Effector CD8-positive, alpha-beta T cell (primary cell): ENCODE measurements at places on chromosomes 7 and 10.

GRCh38 chr10:20265146-20265545, 448.9 kb downstream of the PLXDC2 start:
- no peak for DNase-seq

- no peak for DNase-seq
Measured at GRCh38 chr10:61130366-61130765, 186.4 kb upstream of the RHOBTB1 start.

- no peak for DNase-seq
Measured at GRCh38 chr7:116784647-116785046, 77.7 kb upstream of the CAPZA2 start.

- DNase-seq, result no peak
Measured at GRCh38 chr7:112067200-112067599, 139.0 kb downstream of the DOCK4 start.

GRCh38 chr10:131656009-131656408, 244.8 kb upstream of the PPP2R2D start:
- DNase-seq, result no peak

DNA sequence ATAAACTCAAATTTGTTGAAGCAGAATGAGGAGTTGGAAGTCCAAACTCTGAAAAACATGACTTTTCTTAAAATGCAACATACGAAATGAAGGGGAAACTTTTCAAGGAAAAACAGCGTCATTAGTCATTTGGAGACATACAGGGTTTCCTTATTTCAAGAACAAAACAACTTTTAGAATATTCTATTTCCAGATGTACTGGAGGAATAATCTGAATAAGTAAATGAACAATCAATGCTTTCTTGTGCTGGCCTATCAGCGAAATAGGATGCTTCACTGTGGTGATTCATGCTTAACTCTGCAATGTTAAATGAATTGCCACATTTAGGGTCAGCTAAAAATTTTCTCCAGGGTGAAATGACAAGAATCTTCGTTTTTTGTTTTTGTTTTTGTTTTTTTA, 114.3 kb downstream of the SEMA3C start:
- no peak for DNase-seq

- no peak for DNase-seq
Measured at GRCh38 chr7:150379441-150380379, 580 bp downstream of the ZNF775 start.

GRCh38 chr7:18976715-18977471, 140.5 kb downstream of the TWIST1 start:
- no peak for DNase-seq
